ENCODE measurements at places on chromosomes 12 and 14.

- peak; percentile 90 for ATAC-seq
Observed at GRCh38 chr12:873954-874353, 75.5 kb downstream of the RAD52 start.

- ATAC-seq, result no peak
Observed at GRCh38 chr12:107378609-107379008, 285.3 kb upstream of the CRY1 start.

DNA sequence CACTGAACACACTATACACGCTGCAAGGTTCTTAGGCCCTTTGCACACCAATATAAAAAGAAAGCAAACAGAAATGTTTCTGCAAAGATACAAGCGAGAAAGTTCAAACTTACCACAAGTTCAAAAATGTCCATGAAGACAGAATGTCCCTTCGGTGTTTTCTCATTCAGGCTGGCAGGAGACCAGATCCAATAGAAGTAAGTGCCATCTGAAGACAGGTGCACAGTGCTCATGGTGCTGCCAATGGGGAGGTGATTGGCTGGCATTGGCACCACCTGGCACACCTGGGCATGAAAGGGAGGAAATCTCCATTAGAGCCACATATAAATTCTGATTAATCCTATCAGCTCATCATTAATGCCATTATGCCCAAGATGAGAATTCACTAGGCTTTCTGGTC, 76.3 kb downstream of the HECTD4 start:
- ATAC-seq, result no peak

GRCh38 chr12:106091446-106091820, 47.3 kb downstream of the NUAK1 start:
- no peak for ATAC-seq

GRCh38 chr12:56087220-56087619, 7.3 kb downstream of the ERBB3 start:
- ATAC-seq, result no peak

- no peak for ATAC-seq
Observed at GRCh38 chr14:63867933-63868921, 15.4 kb downstream of the SYNE2 start.

GRCh38 chr12:10719482-10719881, 3.6 kb downstream of the YBX3 start:
- no peak for ATAC-seq

DNA sequence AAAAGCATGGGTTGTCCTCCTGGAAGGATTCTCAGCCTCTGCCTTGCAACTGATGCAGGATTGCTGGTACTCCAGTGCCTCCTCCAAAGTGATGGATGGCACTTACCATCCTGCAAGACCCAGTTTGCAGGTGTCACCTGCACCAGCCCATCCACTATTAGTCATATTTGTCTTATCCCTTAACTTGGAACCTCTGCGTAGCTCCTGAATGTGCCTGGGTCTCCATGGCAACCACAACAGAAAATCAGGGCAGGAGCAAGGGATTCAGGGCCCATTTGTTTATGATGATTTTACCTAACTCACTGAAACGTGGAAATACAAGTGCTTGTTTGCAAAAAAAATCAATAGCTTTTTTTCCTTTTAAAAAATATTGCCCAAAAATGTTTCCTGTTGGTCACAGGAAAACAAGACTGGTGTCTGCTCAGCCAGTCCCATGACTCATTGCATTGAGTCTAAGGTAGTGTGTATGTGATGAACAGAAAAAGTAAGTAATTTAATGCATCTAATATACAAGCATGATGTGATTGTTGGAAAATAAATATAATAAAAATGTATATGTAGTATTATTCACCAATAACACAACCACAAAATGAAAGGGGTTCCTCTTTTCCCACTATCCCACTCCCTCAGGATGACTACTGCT, 1196.3 kb upstream of the TMEM132C start:
- no peak for ATAC-seq

DNA sequence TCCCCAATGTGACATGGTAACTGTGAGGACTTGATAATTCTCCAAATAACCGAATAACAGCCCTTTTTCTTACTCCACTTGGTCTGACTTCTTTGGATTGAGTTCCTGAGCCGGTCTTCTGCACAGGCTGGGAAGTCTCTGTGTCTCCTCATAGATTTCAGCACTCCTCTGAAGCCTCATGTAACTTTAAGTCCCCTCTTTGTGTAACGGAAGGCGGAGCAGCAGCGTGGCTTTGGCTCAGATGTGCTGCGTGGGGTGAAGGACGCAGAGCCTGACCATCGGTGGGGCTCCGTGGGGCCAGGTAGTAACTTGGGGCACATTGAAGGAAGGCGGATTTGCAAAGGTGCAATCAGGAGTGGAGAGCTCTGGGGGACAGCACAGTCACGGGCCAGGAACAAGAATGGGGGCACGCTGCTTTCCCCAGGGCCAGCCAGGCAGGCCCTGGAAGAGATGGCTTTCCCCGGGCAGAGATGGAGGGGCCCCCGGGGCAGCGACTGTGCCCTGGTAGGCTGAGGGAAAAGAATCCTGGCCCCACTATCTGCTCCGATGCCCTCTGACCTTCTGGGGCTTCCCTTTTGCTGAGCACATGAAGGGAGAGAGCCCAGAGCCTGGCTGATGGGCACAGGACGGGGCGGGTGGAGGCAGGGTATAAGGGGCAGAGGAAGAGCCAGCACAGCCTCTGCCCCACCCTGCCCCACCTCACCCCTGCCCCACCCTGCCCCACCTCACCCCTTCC, 56.9 kb downstream of the ADGRD1 start:
- no peak for ATAC-seq

DNA sequence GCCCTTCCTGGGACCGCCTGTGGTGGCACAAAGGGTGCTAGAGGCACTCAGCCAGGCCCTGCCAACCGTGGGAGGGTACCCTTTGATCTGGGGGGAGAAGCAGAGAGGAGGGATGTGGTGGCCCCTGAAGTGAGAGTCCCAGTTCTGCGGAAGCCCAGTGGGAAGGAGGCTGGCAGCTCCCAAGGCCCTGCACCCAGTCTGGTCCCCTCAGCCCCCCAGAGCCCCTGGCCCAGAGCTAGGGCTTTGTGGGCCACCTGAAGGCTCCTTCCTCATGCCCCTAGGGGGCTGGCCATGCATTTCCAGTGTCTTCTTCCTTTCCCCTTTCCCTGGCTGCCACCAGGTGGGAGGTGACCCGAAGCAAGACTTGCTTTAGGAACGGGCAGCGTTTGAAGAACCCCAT, 44.3 kb downstream of the PLEKHG3 start:
- no peak for ATAC-seq

DNA sequence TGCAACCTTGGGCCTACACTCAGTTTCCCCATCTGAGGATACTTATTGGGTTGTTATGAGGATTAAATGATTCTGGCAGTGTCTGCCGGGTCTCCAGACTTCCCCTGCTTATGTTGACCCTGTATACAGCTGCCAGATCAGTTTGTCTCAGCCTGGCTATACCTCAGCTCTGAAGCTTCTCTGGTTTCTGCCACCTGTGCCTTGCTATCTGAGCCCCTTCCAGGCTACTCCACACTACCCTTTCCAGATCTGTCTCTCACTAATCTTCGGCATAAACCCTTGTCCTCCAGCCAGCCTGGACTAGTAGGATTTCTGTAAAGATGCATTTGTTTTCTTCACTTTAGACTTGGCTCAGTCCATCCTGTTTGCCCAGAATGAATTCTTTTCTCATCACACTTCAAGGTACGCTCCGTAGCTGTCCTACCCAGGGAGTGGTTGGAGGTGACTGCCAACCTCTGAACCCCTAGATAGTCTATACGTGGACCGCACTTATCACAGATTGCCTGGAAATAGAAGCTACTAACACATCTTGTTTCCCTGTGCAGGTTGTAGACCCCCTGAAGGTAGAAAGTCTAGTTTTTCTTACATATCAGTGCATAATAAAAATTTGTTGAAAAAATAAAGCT, 422.4 kb downstream of the RAD51B start:
- ATAC-seq, result no peak

- ATAC-seq, result no peak
Observed at GRCh38 chr14:49769171-49769570, 1.2 kb downstream of the KLHDC2 start.

GRCh38 chr12:108193917-108194316, 64.8 kb downstream of the WSCD2 start:
- ATAC-seq, result no peak

DNA sequence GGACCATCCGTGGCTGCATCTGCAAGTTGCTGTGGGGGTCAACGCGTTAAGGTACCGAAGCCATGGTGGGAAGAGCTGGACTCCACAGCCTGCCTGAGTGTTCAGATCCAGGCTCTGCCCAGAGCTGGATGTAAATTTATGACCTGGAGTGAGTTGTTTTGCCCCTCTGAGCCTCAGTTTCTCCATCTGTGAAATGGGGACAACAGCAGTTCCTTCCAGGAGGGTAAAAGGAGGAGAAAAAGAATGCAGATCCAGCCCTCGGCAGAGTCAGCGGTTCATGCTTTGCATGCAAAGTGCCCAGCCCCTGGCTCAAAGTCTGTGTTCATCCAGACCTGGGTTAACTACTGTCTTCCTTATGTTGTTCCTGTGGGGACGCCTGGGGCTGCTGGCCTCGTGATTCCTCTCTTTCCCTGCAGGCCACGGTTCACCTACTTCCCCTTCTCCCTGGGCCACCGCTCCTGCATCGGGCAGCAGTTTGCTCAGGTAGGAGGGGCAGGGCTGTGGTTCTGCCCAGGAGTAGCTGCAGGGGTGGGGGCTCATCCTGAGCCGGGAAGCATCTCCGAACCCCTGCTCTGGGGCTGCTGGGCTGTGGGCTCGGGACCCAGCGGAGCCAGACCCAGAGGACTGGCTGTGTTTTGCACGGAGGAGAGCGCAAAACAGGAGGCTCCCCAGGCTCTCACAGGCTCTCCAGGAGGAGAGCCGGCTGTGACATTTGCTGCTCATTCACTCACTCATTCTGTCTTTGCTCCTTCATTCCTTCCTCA, 41.9 kb downstream of the CYP46A1 start:
- no peak for ATAC-seq

DNA sequence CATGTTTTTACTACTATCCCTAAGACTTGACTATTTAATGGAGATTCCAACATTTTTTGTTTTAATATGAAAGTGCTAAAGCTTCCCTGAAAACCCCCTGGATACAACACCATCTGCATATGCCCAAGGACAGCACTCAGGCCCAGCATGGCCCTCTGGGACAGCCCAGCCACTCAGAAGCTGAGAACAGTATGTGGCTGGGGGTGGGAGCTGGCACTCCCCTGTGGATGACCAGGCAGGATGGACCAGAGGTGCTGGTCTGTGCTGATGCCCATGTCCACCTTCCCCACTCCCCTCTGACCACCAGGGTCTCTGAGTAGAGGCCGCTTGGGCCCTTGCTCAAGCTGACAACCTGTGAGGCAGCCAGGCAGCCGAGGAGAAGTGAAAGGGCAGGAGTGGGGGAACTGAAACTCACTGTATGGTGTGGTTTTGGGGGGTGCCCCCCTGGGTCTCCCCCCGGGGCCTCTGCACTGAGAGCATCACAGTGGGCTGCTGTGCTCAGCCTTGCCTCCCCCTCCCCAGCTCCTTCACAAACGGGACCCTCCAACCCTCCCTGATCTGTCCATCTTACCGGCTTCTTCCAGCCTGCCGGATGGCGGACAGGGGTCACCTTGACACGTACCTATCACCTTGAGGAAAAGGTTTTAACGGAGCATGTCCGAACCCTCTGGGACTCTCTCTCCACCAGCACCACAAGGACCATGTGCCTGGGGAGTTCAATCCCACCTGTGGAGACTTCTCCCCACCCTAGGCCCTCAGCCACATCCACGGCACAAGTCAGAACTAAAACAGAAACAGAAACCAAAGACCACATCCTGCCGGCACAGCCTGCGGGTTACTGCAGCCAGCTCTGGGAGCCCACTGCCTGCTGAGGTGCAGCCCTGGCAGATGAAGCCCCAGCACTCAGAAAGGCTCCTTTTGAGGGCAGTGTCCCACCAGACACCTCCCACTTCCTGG, at the start of gene TMEM229B:
Gene TMEM229B (minus strand): TSS at position 785 of the 957 bp plus-strand sequence. CDS start 14,798 bp downstream, outside the sequence.
- peak; percentile 99 for ATAC-seq

DNA sequence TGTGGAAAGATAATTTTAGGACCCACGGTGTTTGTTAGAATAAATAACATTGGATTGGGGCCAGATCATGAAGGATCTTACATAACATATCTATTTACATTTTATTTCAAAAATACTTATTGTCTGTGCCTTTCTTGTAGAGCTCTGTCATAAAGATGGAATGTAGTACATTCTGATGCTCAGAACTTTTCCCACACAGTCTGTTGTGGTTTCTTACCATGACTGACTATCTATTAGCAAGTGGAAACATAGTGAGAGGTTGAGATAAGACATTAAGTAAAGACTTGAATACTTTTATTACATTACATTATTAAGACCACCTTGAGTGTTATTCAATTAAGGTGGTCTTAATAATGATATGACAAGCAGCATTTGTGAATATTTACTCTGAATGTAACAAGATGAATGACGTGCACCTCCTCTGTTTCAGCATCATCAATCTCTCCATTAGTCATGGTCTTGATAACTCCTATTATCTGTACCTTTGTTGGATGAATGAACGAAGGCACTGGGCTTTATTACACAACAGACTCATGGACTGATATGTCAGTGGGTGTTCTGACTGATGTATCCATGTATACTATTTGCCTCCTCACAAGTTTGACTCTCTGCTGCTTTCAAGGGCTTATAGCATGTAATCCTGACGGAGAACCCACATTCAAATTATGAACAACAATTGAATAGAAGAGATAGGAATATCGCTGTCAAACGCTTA, 883.0 kb upstream of the FLRT2 start:
- ATAC-seq, result no peak

- no peak for ATAC-seq
Observed at GRCh38 chr14:45610318-45610717, 357.3 kb upstream of the MIS18BP1 start.

- no peak for ATAC-seq
Observed at GRCh38 chr14:55180006-55180405, 11.4 kb downstream of the DLGAP5 start.

DNA sequence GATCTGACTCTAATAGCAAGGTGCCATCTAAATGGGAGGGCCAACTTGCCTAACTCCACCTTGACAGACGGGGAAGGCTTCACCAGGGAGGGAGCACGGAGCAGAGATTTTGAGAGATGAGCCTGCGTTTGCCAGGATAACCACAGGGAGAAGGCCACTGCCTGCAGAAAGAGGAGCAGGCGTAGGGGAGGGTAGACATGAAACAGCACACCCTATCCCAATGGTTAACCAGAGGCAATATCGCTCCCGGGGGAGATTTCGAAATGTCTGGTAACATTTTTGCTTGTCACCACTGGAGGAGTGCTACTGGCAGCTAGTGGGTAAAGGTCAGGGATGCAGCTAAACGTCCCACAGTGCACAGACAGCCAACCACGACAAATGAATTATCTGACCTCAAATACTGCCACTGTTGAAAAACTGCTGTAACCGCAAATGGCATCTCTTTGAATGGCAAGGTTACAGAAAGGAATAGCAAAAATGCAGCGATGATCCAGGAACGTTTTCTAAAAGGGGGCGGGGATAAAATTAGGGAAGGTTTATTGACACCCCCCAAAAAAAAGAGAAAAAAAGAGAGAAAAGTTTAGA, 126.0 kb upstream of the ATF7IP start:
- ATAC-seq, result peak; percentile 89

GRCh38 chr14:80346395-80346794, 135.1 kb upstream of the DIO2 start:
- no peak for ATAC-seq

GRCh38 chr12:50913224-50913623, 39.1 kb upstream of the HIGD1C start:
- no peak for ATAC-seq

- ATAC-seq, result no peak
Observed at GRCh38 chr12:20631711-20632110, 63.4 kb upstream of the SLCO1C1 start.

- no peak for ATAC-seq
Observed at GRCh38 chr12:114096461-114096860, 130.3 kb upstream of the RBM19 start.

GRCh38 chr12:9346866-9347327, 138.7 kb upstream of the PZP start:
- ATAC-seq, result no peak

Measured in activated T-helper 17 cell treated with anti-CD3 and anti-CD28 coated beads, Interleukin-2, amount 50 U/mL, for 72 hours (primary cell).